ENCODE measurements at places on chromosomes 6 and 20.

DNA sequence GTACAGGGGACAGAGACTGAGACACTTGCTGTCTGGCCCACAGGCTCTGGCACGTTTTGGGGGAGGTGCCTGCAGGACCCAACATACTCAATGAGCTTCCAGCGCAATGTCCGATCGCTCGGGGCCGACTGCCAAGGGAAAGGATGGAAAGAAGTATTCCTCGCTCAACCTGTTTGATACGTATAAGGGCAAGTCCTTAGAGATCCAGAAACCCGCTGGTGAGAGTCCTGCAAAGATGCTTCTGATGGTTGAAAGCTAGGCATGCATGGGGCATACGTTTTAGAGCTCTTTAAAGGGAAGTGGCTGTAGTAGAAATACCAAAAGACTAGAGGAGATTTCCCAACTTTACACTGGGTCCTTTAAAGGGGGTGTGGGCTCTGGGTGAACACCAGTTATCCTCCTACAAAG, 2.2 kb downstream of the PRRC2A start:
- DNase-seq: no peak

DNA sequence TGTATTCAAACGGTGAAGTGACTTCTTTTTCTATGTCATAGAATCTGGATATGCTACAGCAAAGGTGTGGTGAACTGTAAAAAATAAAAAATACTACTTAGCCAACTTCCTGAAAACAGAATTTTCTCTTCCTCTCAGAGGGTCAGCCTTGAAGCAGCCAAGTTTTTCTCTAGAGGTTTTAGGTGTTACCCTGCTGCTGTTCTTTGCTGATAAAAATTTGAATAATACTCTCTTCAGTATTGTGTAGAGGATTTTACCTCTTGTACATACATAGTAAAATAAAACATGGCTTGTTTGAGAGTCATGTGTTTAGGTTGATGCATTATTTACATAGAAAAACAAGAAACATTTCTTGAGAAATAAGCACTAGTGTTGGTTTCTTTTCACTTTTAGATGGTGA, 458.4 kb downstream of the TBC1D32 start:
- no peak for DNase-seq

- DNase-seq: no peak
These were observed 14.1 kb upstream of the CD24 start for GRCh38 chr6:106988664-106989063.

DNA sequence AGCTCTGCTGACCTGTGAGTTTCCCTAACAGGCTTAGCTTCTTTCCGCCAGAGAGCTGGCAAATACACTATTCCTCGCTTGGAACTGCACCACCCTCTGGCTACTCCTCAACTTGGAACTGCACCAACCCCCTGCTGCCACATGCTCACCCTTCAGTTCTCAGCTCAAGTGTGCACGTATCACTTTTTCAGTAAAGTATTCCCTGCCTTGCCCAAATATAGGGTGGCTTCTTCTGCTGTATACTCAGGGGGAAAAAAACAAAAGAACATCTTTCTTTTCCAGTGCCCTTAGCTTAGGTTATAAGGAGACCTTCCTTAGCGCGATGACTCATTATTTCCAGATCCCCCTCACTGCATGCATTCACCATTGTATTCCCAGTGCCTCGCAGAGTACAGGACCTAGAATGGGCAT, 21.2 kb downstream of the GNAS-AS1 start:
- DNase-seq: no peak

DNA sequence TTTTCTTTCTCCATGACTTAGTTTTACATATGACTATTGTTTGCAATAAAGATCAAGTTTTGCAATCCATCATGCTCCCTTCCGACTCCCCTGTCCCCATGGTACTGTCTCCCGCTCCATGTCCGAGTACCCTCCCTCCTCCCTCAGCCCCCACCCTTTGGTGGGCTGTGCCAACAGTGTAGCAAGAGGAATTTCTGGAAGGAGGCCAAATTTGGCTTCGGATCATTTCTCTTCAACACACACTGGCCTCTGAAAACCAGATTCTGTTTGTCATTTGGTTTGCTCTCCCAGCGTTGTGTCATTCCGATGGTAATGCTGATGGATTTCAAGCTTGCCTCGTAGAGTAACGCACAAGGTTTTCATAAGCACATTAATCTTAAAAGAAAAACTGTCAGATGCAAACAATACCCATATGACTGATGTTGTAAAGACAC, 22.9 kb upstream of the PAX1 start:
- DNase-seq: no peak

DNA sequence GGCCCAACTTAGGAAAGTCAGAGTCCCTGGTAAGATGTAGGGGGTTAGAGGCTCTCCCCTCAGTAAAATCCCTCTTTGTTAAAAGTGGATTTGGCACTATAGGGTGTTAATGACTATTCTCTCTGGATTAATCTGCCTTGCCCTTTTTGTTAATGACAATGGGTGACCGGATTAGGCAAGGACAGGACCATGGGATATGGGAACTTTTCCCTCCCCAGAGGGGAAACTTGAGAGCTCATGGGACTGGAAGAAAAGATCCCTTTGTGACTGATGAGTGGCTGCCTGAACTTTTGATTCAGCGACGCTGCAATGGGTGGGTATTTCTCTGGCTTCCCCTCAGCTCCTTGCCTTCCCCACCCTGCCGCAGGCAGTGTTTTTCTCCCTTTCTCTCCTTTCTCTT, 12.2 kb upstream of the TAAR9 start:
- DNase-seq: no peak

DNA sequence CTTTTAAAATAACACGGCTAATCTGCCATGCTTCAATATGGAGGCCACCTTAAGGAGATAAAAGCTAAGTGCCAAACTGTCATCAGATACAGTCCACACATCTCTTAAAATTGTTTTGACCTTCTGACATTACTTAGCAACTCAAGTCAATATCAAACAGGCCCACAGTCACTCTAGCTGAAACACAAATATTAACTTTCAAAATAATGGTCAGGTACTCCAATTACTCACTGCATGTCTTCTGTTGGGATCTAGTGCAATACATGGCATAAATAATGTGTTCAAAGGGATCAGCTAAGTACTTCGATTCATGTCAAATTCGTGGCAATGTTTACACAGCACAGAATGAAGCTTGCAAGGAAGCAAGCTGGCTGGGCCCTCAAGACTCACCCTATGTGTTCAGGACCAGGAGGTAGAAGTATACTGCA, 133.9 kb upstream of the BEND6 start:
- DNase-seq: no peak

GRCh38 chr6:30898750-30899360, 9.2 kb upstream of the GTF2H4 start:
- no peak for DNase-seq

DNA sequence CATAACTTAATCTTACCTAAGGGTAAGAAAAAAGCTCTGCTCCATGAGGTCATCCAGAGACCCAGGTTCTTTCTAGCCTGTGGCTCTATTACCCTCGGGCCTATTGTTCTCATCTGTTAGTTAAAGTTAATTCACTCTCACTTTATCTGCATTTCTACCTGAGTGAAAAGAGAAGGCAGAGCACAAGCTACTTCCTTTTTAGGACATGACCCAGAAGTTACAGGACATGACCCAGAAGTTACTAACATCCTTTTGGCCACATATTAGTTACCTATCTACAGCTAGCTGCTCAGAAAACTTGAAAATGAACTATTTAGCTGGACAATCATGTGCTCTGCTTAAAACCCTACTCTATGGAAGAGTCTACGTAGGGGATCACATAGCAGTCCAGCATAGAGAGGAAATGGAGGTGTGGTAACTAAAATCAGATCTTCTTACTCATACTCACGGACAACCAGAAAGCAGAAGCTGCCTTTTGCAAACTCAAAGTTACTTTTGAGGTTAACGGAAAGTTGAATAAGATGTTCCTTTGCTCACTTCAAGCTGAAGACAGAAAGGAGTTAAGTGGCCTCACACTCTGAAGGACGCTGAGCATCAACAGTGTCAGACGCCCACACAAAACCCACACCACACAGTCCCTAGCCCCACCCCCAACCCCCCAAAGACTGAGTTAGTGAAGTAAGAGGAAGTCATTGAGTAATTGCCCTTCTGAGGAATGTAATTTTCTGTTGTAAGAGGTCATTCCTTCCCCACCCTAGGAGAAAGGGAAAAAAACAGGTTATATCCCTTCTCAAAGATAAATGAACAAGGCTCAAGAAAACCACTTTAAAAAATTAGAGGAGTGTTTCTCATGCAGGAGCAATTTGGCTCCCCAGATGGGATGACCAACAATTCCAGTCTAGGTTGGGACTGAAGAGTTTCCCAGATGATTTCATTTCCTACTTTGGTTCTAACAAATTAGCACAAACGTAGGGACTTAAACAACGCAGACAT, 45.9 kb upstream of the TAB2 start:
- peak; percentile 25 for DNase-seq

- no peak for DNase-seq
These were observed 325.2 kb downstream of the NRN1 start for GRCh38 chr6:5681480-5681879.

- DNase-seq: no peak
These were observed 19.4 kb upstream of the MEI4 start for GRCh38 chr6:77633471-77633870.

DNA sequence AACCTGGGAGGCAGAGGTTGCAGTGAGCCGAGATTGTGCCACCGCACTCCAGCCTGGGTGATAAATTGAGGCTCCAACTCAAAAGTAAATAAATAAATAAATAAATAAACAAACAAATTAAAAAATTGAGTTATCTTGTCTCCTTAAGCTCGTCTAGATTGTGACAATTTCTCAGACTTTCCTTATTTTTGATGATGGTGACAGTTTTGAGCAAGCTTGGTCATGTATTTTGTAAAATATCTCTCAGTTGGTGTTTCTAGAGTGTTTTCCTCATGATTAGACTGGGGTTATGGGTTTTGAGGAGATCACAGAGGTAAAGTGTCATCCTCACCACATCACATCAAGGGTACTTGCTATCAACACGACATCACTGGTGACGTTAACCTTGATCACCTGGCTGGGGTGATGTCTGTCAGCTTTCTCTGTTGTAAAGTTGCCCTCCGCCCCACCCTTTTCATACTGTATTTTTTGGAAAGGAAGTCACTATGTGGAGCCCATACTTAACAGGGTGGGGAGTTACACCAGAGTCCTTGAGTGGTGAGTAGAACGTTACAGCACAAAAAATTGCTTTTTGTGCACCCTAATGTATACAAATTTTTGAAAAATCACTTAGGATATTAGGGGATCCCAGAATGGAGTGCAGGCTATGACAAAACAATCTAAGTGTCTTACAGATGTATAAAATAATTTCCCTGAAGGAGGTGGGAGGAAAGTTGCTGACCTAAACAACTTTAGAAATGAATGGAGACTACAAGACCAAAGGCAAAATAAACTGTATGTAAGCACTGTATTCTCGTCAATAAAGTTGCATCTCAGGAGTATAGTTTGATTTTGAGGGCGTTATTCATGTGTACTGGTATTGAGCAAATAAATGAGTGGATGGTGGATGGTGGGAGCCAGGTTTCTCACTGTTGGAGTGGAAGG, 116.4 kb upstream of the SGK1 start:
- no peak for DNase-seq

GRCh38 chr6:43912116-43912577, 142.1 kb downstream of the VEGFA start:
- DNase-seq: no peak

- DNase-seq: no peak
These were observed 18.1 kb downstream of the ACSS1 start for GRCh38 chr20:25039697-25040437.

DNA sequence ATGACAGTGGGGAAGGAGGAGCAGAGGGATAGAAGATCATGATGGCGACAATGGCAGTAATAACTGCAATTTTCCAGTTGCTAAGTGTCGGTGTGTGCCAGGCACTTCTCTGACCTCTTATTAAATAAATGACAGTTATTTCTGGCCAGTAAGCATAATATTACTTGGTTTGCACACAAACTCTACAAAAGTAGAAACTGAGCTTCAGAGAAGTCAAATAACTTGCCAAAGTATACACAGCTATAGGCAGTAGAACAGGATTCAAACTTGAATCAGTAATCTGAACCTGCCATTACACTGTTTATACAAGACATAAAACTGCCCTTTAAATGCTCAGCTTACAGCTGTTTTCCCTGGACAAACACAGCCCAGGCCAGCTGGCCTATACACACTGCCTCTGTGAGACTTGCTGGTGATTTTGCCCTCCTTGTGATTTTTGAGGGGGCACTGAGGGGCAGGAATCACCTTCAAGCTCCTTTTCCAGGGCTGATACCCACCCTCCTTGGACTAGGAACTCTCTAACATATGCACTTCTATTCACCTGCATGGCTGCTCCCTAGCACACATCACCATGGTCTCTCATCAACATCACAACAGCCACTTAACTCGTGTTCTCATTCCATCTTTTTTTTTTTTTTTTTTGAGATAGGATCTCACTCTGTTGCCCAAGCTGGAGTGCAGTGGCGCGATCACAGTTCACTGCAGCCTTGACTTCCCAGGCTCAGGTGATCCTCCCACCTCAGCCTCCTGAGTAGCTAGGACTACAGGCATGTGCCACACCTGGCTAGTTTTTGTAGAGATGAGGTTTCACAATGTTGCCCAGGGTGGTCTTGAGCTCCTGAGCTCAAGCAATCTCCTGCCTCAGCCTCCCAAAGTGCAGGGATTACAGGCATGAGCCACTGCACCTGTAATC, 63.6 kb downstream of the SLC23A2 start:
- no peak for DNase-seq

DNA sequence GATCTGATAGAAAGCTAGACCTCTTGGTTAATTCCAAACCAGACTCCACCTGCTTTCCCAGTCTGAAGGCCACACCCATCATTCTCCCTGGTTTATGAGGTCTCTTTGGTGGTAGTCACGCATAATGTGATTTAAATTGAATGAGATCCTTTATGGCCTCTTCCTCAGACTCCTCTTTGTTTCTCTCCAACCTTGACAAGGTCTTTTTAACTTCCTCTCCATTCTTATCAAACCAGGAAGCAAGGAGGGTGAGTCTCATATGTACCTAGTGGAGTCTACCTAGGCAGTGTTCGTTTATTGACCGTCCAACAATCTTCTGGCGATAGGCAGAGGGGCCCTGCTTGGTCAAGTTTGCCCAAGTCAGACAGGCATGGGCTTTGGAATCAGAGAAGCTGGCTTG, 184.2 kb upstream of the LAMP5 start:
- DNase-seq: no peak

- DNase-seq: no peak
These were observed 12.8 kb downstream of the RBCK1 start for GRCh38 chr20:420721-421574.

- no peak for DNase-seq
These were observed 13.4 kb upstream of the BTN3A3 start for GRCh38 chr6:26426691-26427450.

DNA sequence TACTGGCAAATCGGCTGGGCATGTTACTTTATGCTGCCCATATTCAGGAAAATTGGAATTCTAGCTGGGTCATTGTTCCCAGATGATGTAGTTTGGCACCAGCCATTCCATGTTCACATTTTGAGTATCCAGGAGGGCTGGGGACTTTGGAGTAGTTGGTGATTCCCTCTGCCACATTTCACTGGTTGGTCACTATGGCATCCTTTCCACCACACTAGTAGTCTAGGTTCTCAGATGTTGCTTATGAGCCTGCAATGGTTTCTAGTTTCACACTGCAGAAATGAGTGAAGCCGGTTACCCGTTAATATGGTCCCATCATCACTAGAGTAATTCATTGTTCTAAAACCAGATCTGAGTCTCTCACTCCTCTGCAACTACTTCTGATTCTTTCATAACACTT, 4.6 kb downstream of the PTPN1 start:
- no peak for DNase-seq

All from stimulated activated CD4-positive, alpha-beta T cell treated with anti-CD3 and anti-CD28 coated beads, Interleukin-1b, Interleukin-23, amount 100 ng/mL, for 1 hour (primary cell).